ENCODE measurements at places on chromosomes 3 and 15. TPM values are rescaled to one million over a fixed set of nuclear protein-coding genes. Genes with fewer than 3 reads are reported as not detected.

GRCh38 chr3:138389144-138389601 is 40.8 kb downstream of the MRAS start:
- H3K27me3 ChIP-seq, result no peaks in the 10 kb centered on the region
- peaks cover 3% of the 10 kb centered on the region for H3K4me1 ChIP-seq
- peaks cover 4% of the 10 kb centered on the region for H3K36me3 ChIP-seq
- no peak overlapping the region for H3K4me3 ChIP-seq
- DNase-seq, result no peak

Gene HRG
- total RNA-seq, result not detected

Gene SERPINI2
- not detected for total RNA-seq

DNA sequence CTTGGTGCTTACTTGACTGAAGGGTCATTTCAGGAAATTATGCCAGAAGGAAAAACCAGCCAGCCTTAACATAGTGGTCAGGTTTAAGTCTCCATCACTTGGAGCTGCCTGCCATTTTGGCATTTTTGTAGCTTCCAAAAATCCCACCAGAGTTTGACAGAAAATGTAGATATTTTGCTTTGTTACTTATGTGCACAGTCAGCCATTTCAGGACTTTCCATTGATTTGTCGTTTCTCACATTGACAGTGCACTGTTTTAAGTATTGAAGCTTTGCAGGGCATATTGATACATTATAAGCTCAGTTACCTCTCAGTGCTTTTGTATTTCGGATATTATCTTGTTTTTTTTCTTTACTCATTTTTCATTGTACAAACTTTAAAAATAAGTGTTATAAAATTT is 89.0 kb upstream of the ANKRD34C start:
- no peak overlapping the region for H3K27ac ChIP-seq
- H3K27me3 ChIP-seq, result no peaks in the 10 kb centered on the region
- no peaks in the 10 kb centered on the region for H3K36me3 ChIP-seq
- DNase-seq, result no peak
- peaks cover 5% of the 10 kb centered on the region for H3K4me1 ChIP-seq
- no peak overlapping the region for H3K4me3 ChIP-seq

DNA sequence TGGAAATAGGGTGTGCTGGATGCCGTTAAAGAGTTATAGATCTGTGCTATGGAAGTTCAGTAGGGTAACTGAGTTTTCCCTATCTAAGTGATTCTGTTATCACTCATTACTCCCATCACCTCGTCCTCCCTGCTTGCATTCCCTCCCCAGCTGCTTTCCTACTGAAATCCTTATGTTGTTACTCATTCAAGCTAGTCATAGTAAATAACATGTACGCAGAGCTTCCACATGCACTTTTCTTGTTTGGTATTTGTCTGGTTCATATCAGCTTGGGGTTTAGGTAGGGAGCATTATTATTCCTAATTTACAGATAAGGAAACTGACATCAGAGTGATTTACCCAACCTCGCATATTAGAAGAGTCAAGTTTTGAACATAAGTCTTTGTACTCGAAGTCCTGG is 135.1 kb downstream of the HCN4 start:
- no peak for DNase-seq
- H3K4me1 ChIP-seq, result no peaks in the 10 kb centered on the region
- H3K27ac ChIP-seq, result no peak overlapping the region
- no peak overlapping the region for H3K4me3 ChIP-seq
- peaks cover 17% of the 10 kb centered on the region for H3K36me3 ChIP-seq
- H3K27me3 ChIP-seq, result no peaks in the 10 kb centered on the region

Measured in H9 (cell line).